ENCODE measurements at places on chromosomes 6 and 20.

- no peak for DNase-seq
These were observed 414.3 kb downstream of the TFAP2A start for GRCh38 chr6:10000551-10000950.

DNA sequence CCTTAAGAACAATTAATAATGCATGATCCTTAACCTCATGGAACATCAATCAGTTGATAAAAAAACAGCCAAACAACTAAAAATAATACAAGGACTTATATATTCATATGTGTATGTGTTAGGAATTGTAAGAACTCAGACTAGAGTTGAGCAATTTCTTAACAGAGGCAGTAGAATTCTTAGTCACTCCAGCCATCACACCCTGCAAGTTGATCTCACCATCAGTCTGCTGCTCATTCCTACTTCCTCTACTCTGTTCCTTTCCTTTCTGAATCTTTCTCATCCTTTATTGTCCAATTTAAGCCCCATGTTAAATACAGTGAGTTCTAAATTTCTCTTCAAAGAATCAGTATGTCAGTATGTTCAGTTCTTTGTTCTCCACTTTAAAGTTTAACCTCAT lies 2.6 kb downstream of the ZNF165 start:
- no peak for DNase-seq

GRCh38 chr6:145836772-145837171 lies 22.2 kb upstream of the FBXO30 start:
- DNase-seq: no peak

DNA sequence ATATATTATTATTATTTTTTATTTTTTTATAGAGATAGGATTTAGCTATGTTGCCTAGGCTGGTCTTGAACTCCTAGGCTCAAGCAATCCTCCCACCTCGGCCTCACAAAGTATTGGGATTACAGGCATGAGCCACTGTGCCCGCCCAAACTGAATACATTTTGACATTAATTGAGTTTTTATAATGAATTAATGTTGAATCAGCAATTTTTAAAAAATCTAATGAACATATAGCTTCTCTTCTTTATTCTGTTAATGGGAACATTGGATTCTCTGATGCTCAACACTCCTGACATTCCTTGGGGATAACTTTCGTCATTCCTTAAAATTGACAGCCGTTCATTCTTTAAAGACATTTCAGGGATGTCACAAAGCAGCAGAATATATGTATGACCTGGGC lies 52.4 kb downstream of the ANKS1A start:
- no peak for DNase-seq

GRCh38 chr20:57148263-57148662 lies 118.2 kb downstream of the BMP7 start:
- DNase-seq: no peak

DNA sequence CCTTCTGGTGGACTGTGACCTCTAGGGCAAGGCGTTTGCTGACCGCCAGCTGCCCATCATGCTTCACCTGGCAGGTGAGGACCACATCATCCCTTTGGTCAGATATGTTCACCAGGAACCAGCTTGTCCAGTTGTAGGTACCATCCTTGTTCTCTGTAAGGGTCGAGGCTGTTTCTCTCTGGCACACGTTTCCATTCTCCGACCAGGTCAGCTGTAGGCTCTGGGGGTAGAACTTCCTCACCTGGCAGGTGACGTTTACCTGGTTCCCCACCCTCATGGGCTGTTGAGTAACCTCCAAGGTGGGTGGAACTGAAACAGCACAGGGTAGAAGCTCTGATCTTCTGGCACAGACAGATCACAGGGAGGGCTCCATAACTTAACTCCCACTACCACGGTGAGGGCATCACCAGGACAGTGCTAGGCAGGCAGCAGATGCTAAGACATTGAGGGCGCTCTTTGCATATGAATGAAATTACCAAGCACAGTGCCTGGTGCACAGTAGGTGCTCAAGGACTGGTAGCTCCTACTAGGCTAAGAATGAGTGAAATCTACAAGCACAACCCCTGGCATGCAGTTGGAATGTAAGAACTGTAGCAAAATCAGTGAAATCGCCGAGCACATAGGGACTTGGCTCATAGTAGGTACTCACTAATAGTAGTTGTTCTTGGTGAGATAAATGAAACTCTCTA lies 15.6 kb upstream of the SIRPB1 start:
- no peak for DNase-seq

Data from activated CD8-positive, alpha-beta memory T cell treated with anti-CD3 and anti-CD28 coated beads for 24 hours (primary cell).